ENCODE measurements at places on chromosomes 16 and 17.

GRCh38 chr17:11244776-11245175, 3.8 kb downstream of the SHISA6 start:
- DNase-seq, result no peak

- DNase-seq, result no peak
Measured at GRCh38 chr17:8739097-8739496, 5.5 kb downstream of the CCDC42 start.

GRCh38 chr17:58503866-58504265, 10.6 kb downstream of the MTMR4 start:
- DNase-seq, result no peak

DNA sequence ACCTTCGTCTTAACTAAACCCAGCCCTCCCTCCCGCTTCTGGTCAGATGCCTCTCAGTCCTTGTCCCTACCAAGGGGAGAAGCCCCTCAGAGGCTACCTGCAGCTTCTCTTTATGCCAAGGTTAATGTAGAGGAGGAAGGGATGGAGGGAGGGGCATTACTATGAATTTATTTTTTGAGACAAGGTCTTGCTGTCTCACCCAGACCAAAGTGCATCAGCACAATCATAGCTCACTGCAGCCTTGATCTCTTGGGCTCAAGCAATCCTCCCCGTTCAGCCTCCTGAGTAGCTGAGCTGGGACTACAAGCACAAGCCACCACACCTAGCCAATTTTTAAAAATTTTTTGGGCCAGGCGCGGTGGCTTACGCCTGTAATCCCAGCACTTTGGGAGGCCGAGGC, 15.3 kb downstream of the EPOP start:
- no peak for DNase-seq
